ENCODE measurements at places on chromosomes 3 and 15.
A peak's percentile ranks its signal among the peaks of the same experiment; 100 is the strongest.

GRCh38 chr15:82060817-82061216 is 15.0 kb upstream of the MEX3B start:
- H3K27ac ChIP-seq: no peak overlapping the region
- no peak overlapping the region for H3K4me3 ChIP-seq
- no peaks in the 10 kb centered on the region for H3K36me3 ChIP-seq
- H3K4me1 ChIP-seq: no peaks in the 10 kb centered on the region
- DNase-seq: no peak

- H3K4me1 ChIP-seq: no peaks in the 10 kb centered on the region
- H3K27ac ChIP-seq: no peak overlapping the region
- H3K36me3 ChIP-seq: no peaks in the 10 kb centered on the region
- H3K4me3 ChIP-seq: no peak overlapping the region
- H3K27me3 ChIP-seq: no peaks in the 10 kb centered on the region
- no peak for DNase-seq
These were observed 247.4 kb upstream of the TRIM42 start for GRCh38 chr3:140430494-140430893.

DNA sequence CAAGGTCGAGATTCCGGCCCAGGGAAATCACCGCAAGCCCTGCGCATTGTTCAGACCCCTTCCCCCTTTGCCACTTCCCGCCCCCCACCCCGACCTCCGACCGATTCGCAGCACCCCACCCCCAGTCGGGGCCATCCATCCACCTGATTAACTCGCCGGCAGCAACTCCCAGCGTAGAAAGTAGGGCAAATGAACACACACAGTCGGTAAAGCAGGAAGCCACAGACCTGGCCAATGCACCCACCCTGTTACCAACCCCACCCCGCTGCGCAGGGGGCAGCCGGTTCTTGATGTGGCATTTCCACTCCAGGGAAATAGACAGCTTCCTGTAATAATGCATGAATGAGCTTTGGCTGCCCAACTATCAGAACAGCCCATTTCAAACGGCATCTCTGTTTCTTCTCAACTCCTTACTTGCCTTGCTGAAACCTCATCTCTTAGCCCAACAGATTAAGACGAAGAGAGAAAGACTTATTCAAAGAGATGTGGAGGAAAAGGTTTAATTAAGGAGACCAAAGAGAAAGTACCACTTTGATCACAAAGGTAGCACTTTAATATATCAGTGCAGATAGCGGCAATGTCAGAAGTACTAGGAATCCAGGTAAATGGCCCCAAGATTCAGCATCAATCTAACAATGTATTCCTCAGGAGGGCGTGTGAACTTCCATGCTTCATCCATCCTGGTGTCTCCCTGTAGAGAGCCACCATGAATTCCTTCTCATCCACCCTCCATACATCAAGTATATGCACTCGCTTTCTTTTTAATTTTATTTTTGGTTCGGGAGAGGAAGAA is 1.9 kb downstream of the TNIK start:
- H3K4me1 ChIP-seq: peaks cover 14% of the 10 kb centered on the region
- H3K4me3 ChIP-seq: peak overlapping the region; percentile 74
- no peaks in the 10 kb centered on the region for H3K27me3 ChIP-seq
- H3K36me3 ChIP-seq: no peaks in the 10 kb centered on the region
- DNase-seq: no peak

- H3K27me3 ChIP-seq: no peaks in the 10 kb centered on the region
- DNase-seq: no peak
- no peak overlapping the region for H3K4me3 ChIP-seq
- no peak overlapping the region for H3K27ac ChIP-seq
- no peaks in the 10 kb centered on the region for H3K36me3 ChIP-seq
These were observed 127.7 kb upstream of the EPHA3 start for GRCh38 chr3:88979760-88980159.

DNA sequence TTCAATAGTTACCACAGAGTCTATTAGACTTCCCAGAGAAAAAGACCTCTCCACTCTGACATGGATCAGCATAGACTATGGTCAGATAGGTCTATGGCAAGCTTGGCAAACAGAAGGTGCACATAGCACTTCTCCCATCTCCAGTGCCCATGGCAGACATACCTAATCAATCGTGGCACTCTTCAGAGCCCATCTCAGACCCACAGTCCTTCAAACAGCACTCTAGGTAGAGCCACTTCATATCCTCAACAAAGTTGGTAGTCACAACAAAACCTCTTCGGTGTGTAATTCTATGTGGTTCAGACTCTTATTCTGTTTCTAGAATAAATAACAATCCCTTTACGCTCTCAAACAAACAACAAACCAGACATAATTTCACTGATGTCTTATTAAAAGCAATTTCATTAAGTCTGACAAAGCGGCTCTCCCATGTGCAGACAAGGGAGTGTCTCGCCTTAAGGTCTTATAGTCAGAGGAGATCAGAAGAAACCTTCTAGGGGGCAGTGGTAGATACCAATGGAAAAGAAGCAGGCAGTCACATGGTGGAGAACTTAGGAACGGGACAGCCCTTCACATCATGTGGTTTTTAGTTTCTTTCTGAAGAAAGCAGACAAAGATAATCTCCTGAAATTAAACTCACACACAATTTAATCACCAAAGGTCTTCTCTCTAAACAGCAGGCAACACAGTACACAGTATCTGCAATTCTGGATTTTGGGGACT is 483.4 kb downstream of the FOXP1 start:
- H3K4me1 ChIP-seq: peaks cover 11% of the 10 kb centered on the region
- no peak overlapping the region for H3K4me3 ChIP-seq
- no peak for DNase-seq
- H3K27ac ChIP-seq: no peak overlapping the region
- no peaks in the 10 kb centered on the region for H3K27me3 ChIP-seq
- H3K36me3 ChIP-seq: no peaks in the 10 kb centered on the region

DNA sequence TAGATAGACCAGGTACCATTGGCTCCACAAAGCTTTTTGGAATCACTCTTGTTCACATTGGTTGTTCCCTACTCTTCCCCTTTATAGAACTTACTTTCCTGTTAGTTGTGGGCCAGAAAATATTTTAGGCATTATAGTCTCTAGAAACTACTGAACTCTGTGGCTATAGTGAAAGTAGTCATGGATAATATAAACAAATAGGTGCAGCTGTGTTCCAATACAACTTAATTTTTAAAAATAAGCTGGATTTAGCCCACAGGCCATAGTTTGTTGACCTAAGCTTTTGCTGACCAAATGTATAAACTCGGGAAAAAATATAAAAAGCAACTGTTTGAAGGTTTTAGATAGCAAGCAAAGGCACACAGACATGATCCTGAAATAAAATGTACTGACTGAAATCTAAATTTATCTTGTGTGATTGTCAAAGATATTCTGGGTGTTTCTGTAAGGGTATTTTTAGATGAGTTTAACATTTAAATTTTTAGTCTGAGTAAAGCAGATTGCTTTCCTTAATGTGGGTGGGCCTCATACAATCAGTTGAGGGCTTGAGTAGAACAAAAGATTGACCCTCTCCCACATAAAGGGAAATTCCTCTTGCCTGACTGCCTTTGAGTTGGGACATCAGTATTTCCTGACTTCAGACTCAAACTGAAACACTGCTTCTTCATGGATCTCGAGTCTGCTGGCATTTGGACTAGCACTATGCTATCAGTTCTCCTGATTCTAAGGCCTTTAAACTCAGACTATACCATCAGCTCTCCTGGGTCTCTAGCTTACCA is 13.2 kb downstream of the IQCB1 start:
- no peak overlapping the region for H3K4me3 ChIP-seq
- no peaks in the 10 kb centered on the region for H3K27me3 ChIP-seq

DNA sequence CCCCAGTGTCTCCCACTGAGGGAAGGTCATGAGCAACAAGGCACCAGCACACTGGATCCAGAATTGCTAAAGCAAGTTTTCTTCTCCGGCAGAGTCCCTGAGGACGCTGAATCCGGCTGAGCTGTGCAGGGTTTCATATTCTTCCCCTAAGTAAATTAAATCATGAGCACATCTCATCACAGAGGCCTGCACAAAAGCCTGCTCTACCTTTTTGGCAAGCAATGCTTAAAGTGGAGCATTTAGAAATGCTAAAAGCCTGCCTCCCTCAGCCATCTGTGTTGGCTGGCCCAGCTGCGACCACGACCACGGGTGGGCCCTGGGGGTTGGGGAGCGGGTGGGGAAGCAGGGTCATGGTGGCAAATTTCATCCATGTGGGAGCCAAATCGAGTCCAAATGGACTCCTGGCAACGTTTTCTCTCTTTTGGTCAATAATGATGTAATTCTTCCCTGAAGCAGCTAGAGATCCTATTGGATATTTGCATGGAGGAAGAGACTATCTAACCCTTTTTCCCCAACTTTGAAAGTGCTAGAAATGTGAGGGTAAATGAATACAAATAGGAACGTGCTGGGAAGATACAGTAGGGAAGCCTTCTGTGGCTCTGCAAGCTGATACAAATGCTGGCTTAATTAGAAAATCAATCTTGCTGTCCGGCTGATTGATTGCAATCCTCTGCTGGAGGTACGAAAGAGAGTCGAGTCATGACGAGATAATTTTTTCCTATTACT is 532.8 kb upstream of the TBL1XR1 start:
- H3K27me3 ChIP-seq: no peaks in the 10 kb centered on the region
- H3K4me1 ChIP-seq: peaks cover 3% of the 10 kb centered on the region
- DNase-seq: no peak
- H3K36me3 ChIP-seq: no peaks in the 10 kb centered on the region

GRCh38 chr3:39330824-39331223 is 1.3 kb downstream of the CCR8 start:
- H3K27me3 ChIP-seq: no peaks in the 10 kb centered on the region
- DNase-seq: no peak
- H3K4me3 ChIP-seq: no peak overlapping the region
- H3K4me1 ChIP-seq: no peaks in the 10 kb centered on the region
- H3K36me3 ChIP-seq: no peaks in the 10 kb centered on the region

DNA sequence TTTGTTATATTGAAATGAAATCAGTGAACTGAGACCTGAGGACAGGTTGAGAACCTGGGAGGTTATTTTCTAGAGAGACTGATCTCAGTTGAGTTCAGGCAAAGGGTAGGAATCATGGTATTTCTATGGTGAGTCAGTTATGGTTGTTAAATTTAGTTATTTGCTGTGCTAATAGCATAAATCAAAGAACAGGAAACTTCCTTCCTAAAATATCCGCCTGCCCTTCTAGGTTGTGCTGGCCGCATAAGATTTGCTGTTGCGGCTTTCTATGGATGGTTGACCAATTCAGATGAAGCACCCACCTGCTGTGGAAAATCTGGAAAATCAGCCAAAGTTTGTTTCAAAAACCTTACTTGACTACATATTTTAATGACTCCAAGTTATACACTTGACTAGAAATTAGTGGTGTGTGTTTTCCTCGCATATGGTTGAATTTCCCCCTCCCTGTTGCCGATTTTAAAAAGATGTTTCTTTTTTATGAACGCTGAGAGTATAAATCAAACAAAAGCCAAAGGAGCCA is 52.6 kb downstream of the PLCL2 start:
- H3K27ac ChIP-seq: no peak overlapping the region
- H3K36me3 ChIP-seq: no peaks in the 10 kb centered on the region
- no peak overlapping the region for H3K4me3 ChIP-seq

DNA sequence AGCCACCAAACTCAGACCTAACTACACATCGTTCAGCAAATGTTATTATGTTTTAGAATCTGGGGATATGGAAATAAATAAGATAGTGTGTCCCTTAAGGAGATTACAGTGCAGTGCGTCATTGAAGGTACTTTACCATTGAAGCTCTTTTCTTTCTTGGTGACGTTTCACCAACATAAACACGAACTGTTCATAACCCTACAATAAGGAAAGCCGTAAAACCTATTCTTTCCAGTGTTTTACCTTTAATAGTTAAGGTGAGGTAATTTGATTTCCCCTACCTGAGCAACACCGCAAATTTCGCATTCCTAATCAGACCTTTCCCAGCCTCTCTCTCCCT is 826 bp downstream of the CCDC66 start:
- peaks cover 6% of the 10 kb centered on the region for H3K4me1 ChIP-seq
- peak overlapping the region; percentile 99 for H3K27ac ChIP-seq
- no peaks in the 10 kb centered on the region for H3K27me3 ChIP-seq
- DNase-seq: no peak
- no peaks in the 10 kb centered on the region for H3K36me3 ChIP-seq

DNA sequence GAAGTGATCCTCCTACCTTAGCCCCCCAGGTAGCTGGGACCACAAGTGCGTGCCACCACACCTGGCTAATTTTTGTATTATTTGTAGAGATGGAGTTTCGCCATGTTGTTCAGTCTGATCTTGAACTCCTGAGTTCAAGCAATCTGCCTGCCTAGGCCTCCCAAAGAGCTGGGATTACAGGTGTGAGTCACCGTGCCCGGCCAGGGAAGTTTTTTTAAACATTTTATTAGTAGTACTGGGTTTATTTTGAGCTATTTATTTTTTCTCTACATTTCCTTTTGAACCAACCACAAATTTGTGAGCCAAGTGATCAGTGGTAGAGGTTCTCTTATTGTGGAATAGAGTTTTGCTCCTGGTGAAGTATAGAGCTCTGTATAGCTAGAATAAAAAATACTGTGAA is 33.7 kb downstream of the ARMC8 start:
- no peak overlapping the region for H3K27ac ChIP-seq
- DNase-seq: no peak
- no peak overlapping the region for H3K4me3 ChIP-seq
- H3K27me3 ChIP-seq: no peaks in the 10 kb centered on the region
- H3K4me1 ChIP-seq: peaks cover 9% of the 10 kb centered on the region

- H3K4me1 ChIP-seq: no peaks in the 10 kb centered on the region
- no peak overlapping the region for H3K27ac ChIP-seq
- no peak for DNase-seq
- H3K27me3 ChIP-seq: no peaks in the 10 kb centered on the region
These were observed 31.7 kb downstream of the EDC3 start for GRCh38 chr15:74664028-74664616.

DNA sequence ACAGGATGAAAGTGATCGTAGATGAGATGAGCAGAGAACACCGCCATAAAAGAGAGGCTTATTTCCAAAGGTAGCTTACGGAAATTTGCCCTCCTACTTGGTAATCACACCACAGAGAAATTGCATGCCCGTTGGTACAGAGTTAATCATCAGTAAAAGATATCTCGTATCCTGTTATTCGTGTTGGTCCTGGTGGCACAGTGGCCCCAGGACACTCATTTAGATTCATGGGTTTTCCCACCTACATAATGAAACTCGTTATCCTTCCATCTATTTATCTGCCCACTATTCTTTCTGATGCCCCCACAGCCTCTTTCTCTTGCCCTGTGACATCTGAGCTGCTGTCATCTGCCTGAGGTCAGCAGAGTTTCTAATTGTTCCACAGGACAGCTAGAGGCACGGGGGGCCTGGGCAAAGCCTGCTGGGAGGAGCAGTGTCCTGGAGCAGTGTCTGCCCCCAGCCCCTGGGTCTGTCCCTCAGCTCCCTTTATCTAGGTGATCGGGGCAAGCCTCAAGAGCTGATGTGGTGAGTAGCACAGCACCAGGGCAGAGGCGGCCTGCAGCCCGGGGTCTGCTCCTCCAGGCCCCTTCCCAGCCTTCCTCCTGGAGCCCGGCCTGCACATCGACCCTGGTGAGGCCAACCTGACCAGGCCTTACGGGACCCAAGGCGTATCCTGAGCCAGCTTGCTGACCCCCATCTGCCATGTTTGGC is 42.2 kb downstream of the PXYLP1 start:
- H3K4me1 ChIP-seq: peaks cover 28% of the 10 kb centered on the region
- H3K36me3 ChIP-seq: no peaks in the 10 kb centered on the region
- H3K27ac ChIP-seq: no peak overlapping the region
- no peak overlapping the region for H3K4me3 ChIP-seq
- H3K27me3 ChIP-seq: no peaks in the 10 kb centered on the region

All from keratinocyte (primary cell).